ENCODE measurements at places on chromosomes 4 and X.

GRCh38 chr4:24729119-24729730, 66.1 kb upstream of the SOD3 start:
- no peak for DNase-seq

GRCh38 chrX:22047468-22047867, 15.3 kb downstream of the PHEX start:
- DNase-seq = no peak

GRCh38 chr4:36088542-36088941, 155.8 kb downstream of the ARAP2 start:
- DNase-seq = peak; percentile 1

- DNase-seq = no peak
Measured at GRCh38 chrX:119579414-119579813, 5.1 kb downstream of the UBE2A start.

GRCh38 chrX:67622053-67622585, 78.3 kb downstream of the AR start:
- no peak for DNase-seq

GRCh38 chr4:125833-126232, 1.5 kb downstream of the ZNF718 start:
- DNase-seq = no peak

DNA sequence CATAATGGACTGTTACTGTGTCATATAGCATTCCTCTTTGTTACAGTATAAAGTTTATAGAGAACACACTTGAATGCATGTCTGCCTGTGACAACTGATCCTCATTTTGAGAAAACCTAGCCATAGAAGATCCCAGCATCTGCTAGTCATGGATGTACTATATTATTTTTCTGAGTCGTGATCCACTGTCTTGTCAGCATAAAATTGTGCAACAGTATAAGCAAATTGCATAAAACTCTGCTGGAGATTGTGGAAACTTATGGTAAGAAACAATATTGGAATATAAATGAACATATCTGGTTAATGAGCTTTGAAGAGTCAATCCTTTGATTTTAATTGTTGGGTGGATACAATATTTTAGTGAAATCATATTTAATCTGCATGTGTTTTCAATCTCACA, 3.6 kb downstream of the NEIL3 start:
- peak; percentile 52 for DNase-seq

DNA sequence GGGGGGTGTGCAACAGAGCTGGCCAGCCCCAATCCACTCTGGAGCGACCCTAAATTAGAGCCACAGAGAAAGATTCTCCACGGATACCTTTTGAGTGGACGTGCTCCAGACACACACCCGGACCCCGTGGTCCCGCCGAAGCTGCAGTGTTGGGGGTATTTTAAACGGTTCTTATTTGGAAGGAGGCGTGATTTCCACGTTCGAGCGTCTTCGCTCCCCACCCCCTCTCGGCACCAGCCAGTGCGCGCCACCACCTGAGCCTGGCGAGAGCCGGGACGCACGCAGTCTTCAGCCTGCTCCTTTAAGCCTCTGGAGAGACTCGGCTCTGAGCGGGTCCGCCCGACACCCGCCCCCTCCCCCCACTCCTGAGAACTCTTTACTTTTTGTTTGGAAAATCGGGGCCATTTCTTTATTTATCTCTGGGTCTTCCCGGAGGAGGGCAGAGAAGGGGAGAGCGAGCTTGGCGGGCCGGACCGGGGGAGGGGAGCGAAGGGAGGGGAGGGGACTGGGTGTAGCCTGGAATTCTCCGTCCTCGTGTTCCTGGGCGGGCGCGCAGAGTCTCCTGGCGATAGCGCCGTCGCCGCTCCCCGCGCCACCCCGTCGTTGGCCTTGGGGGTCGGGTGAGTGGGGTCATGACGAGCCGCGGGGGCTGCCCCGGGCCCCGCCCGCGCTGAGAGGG, 668 bp upstream of the PTCHD1 start:
- no peak for DNase-seq

GRCh38 chr4:38504396-38504715, 159.6 kb upstream of the KLF3 start:
- no peak for DNase-seq

- no peak for DNase-seq
Measured at GRCh38 chrX:151714362-151714761, 1.5 kb upstream of the FATE1 start.

Measured in cardiac muscle cell (in vitro differentiated cells and primary cell).